ENCODE measurements at places on chromosomes 5 and 9.

DNA sequence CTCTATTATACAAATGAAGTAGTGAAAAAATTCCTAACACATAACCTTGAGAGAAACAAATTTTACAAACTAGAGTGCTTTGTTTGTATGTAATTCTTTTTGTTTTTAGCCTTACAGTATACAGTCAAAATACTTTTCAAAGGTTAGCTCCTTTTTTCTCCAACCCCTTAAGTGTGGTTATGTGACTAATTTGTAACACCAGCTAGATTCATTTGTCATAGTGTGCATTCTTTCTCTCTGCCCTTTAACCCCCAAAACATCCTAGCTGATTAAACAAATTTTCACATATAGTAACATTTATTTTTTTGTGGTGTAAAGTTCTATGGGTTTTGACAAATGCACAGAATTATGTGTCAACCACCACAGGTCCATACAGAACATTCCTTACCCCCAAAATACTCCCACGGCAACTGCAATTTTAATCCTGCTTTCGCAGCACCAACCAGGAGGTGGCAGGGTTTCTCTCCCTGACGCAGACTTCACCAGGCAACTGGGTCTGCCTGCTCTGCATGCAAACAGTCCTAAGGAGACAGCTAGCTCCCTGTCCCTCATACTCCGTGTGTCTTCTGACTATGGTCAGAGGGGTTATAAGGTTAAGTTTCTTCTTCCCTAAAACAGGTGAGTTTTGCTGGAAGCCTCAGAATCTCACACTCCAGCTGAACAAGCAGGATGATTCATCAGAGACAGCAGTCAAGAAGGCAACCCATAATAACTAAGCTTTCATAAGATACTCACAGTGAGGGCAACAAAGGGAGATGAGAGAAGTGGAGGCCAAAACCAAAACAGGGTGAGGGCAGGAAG, 44.5 kb upstream of the NR5A1 start:
- no peak for DNase-seq

GRCh38 chr9:7906783-7907550, 107.4 kb upstream of the DMAC1 start:
- no peak for DNase-seq

DNA sequence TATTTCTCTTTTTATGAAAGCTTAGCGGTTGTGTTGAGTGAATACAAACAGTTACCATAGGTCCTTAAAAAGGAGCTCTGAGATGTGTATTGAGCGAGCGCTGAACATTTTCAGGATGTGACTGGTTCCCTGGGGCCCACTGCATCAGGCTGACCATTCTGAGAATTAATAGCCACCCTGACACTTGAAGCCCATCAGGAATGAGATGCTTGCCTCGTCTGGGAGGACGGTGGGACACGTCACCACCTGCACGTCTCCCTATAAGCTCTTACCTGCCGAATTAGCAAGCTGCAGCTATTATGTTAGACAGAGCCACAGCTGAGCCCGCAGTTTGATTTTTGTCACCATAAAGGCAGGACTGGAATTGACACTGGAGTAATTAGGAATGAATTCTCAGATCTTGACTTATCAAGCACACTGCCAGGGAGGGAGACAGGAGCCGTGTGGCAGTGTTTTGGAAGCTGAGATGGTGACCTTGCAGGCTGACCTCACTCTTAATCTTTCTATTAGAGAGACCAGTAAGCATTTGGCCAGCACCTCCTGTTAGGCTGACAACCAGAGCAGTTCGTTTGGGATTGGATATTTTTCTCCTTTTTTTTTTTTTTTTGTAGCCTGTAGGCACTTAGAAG, 373.1 kb upstream of the WWC1 start:
- DNase-seq, result no peak

DNA sequence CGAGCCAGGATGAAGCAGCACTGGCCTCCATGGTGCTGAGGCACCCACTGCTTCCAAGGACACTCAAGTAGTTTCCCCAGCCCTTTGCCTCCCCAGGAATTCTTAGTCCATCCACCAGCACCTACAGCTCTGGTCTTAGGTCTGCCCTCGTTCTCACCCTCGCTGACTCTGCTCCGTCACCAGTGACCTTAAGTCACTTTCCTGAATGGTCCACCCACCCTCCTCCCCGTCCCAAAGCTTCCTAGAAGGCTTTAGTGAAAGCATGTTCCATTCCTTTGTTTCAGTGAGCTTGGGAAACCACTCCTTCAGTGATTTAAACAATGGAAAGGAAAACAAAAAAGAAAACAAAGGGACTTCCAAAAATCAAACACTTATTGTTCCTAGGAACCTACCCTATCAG, 54.6 kb upstream of the MAP3K1 start:
- DNase-seq, result no peak

GRCh38 chr5:38809388-38810359, 36.1 kb upstream of the OSMR start:
- DNase-seq, result peak; percentile 82

- peak; percentile 76 for DNase-seq
Measured at GRCh38 chr9:135478829-135479468, 633 bp upstream of the PPP1R26 start.

DNA sequence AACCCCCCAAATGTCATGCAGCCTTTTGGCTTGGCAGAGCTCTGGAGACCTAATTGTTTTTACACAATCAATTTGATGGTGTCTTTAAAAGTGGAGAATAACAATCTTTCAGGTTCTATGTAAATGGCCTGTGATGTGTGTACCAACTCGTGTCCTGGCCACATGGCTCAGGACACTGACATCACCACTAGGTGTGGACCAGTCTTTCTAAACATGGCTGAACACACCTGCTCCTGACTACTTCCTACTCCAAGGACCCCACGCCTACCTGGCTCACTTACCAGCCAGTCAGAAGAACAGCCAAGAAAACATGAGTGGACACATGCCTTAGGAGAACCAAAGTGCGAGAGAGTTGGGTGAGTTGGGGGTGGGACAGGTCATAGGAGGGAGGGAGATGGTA, 71.2 kb downstream of the WDR41 start:
- DNase-seq, result no peak

DNA sequence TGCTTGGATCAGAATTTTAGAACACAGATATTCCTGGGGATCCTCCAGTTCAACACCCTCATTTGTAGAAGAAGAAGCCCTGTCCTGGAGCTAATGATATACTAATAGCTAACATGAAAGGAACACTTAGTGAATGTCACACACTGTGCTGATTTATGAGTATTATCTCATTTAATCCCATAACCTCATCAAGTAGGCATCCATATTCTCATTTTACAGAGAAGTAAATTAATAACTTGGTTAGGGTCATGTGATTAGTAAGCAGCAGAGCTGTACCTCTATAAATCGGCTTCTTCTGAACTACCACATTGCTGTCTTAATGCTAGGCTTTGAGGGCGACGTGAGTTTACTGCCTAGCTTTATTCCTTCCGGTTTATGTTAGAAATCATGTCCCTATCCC, 6.0 kb downstream of the TTC23L start:
- no peak for DNase-seq

DNA sequence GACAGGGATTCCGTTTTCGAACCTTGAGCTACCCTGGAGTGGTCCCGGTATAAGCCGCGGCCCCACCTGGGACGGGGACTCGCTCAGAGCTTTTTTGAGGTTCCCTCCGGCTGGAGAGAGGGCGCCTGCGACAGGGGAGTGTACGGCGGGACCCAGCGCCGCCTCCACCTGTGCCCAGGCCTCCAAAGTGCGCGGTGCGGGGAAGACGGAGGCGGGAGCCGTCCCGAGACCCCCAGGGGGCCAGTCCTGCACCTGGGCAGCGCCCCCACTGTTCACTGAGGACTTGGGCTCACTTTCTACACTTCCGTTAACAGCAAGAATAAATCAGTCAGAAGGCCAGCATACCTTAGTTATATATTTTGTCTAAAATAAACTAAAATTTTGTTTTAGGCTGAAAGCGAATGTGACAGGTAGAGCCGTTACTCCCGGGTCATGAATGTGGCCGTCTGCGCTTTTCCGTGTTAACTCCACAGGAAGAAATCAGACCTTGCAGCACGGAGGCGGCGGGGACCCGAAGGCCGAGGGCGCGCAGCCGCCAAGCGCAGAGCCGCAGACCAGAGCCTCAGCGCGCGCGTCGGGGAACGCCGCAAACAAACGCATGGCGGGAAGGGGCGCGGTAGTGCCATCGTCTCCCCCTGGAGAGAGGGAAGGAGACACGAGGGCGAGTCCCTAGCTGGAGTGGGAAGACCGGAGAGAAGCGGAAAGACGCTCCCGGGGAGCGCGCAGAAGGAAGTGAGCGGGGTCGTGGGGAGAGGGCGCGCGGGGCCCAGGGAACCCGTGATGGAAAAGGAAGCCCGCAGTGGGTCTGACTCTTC, 14.1 kb downstream of the TRIM7 start:
- peak; percentile 91 for DNase-seq
